ENCODE measurements at places on chromosomes 1 and 21.

DNA sequence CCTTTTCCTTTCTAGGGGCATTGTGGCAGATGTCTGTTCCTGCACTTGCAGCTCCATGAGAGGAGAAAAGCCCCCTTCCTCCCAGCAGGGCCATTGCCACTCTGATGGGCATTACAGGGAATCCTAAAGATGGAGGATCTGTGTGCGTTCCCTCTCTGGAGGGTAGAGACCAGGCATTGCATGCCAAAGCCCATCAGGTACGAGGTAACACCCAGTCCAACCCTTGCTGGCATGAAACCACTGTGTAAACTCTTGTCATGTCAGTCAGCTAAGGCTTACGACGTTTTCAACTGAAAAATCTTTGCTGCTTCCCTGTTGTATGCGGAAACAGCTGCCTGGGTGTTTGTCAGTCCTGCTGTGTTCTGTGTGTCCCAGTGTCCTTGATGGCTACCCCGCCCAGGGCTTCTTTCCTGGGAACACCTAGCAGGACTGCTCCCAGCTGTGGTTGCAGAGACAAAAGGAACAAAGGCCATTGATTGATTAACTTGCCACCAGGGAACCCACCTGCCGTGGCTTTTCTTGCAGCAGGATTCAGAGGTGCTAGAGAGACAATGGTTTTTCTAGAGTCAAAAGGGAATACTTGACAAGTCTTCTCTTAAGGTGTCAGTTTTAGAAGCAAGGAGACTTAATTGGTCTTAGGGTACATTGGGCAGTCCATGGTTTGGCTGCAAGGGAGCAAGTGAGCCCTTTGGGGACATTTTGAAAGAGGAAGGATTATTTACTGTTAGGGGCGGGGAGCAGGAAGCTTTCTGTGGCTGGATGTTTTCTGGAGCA is 24.6 kb downstream of the B3GALT5 start:
- DNase-seq = no peak

GRCh38 chr1:228088586-228089498 is 6.3 kb downstream of the ARF1 start:
- no peak for DNase-seq

DNA sequence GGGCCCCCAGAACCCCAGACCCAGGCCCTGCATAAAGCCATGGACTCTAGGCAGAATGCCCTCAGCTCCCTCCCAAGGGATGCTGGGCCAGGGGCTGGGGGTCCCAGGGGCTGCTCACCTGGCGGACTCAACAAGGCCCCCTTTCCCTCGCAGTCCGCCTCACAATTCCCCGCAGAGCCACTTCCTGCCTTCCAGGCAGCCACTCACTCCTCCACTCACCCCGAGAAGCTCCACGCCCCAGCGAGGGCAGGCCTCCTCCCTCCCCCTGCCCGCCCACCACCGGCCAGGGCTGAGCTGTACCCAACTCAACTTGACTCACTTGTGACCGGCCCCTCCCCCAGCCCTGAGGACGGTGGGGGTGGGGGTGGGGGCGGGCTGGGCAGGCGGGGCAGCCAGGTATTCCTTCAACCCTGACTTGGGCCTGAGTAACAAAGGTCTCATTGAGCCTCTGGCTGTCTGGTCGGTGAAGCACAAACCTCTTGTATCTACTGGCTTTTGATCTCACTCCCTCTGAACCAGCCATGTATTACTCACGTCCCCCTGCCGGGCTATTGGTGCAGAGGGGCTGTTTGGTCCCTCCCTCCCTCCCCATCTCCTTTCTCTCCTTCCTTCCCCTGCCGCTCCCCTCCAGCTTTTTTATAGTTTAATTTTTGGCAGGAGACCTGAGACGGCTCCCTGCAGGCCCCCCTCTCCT is 5.9 kb downstream of the BLACAT1 start:
- DNase-seq = no peak

- no peak for DNase-seq
Measured at GRCh38 chr1:81804312-81804711, 3.6 kb downstream of the ADGRL2 start.
